Hematopoietic multipotent progenitor cell treated with erythropoietin and hydrocortisone succinate and interleukin-3 and kit ligand, for 6 days (in vitro differentiated cells): ENCODE measurements at places on chromosomes 3 and 15.

DNA sequence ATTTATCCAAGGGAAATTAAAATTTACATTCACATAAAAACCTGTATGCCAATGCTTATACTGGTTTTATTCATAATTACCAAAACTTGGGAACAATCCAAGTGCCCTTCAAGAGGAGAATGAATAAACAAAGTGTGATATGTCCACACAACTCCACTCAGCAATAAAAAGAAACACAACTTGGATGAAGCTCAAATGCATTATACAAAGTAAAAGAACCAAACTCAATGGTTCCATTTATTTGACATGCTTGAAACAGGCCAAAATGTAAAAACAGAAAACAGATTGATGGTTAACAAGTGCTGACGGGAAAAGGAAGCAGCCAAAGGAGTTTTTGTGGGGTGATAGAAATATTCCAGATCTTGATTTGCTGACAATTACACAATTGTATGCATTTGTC lies 23.5 kb downstream of the OCA2 start:
- DNase-seq, result no peak

GRCh38 chr3:36132214-36132613 lies 248.1 kb upstream of the STAC start:
- DNase-seq, result no peak

DNA sequence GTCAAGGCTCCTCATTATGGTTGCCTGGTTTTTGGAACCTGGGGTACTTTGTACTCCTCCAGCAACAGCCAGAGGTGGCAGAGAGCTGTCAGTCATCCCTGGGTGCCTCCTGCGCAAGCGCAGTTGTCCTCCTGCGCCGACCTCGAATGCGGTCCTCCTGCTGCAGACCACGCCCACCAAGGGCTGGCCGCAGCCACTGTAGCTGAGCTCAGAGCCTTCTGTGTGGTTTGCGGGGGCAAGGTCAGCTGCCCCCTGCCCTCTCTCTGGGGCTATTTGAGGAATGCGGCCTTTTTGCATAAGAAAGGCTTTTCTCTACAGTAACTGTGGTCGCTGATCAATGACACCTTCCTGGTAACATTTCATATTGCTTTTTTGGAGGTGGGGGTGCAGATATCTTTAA lies 131.3 kb upstream of the SNRPN start:
- DNase-seq, result no peak

GRCh38 chr3:105747696-105748095 lies 121.1 kb downstream of the CBLB start:
- DNase-seq, result no peak

DNA sequence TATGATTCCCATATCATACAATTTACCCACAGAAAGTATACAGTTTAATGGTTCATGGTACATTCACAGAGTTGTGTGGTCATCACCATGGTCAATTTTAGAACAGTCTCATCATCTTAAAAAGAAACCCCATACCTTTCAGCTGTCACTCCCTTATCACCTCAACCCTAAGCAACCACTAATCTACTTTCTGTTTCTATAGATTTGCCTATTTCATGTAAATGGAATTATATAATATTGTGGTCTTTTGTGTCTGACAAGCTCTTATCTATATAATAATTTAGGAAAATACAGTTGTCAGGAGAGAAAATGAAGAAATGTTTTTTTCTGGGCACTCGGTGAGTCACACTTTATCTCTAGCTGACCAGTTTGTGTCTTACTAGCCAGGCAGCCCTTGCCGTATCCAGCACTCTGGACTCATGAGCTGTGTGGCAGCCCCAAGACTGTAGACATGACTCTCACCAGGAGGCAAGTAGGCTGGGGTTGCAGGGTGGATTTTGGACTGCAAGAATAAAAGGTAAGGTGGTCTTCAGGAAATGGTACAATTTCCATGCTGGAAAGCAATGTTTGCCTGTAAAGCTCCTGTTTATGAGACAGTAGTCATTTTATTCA lies 234.6 kb downstream of the THRB start:
- peak; percentile 92 for DNase-seq

DNA sequence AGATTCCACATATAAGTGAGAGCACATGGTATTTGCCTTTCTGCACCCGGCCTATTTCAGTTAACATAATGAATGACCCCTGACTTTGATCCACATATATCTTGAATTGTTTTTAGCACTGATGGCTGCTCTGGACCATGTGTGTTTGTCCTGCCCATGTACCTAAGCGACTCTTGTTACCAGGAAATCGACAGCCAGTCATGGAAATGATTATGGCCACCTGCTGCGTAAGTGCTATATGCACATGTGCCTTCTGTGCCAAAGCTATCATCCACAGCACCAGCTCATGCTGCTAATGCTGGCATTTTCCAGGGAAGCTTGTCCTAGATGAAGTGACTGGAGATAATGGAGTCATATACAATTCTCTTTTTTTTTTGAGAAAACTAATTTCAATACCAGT lies 103.7 kb downstream of the PEX5L start:
- DNase-seq, result no peak

DNA sequence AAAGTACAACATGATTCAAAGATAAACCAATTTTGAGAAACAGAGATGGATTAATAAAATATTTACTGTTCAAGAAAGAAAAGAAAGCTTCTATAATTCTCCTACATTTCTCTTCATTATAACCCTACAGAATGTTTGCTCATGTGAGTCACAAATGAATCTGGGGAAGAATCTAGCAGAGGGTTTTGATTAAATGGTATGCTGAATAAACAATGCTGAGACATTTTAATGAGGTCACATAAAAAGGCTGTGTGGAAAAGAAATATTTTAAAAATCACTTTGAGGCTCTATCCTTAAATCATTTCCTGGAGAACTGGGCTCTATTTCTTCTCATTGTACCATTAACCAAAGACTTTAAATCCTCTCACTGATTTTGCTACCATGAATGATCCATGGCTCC lies 727.7 kb downstream of the NTRK3 start:
- no peak for DNase-seq

DNA sequence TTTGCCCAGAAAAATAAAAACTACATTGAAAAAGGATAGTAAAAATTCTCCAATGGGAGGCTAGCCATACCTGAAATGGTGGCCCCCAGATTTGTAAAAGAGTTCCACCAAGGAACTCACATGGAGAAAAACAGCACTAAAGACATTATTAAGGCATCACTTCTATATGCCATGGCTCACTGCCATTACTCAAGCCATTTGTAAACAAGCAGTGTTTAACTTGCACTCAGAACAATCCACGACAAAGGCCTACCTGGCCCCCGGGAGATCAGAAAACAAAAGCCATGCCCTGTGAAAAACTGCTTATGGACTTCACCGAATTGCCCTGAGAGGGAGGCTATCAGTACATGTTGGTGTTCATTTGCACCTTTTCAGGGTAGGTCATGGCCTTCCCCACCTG lies 19.6 kb downstream of the CCR8 start:
- DNase-seq, result no peak
